Cardiac atrium fibroblast (primary cell): ENCODE measurements at places on chromosomes 16 and 17. TPM values are rescaled to one million over a fixed set of nuclear protein-coding genes. Genes with fewer than 3 reads are reported as not detected.

CA7 gene
- not detected in 2 replicates for total RNA-seq

CX3CL1 gene
- total RNA-seq = 0.18 and 1.5 TPM in 2 replicates

PRKCA gene
- total RNA-seq = 16.1 and 23.0 TPM in 2 replicates

SPATA22 gene
- not detected in 2 replicates for total RNA-seq

MYH8 gene
- total RNA-seq = not detected in 2 replicates

FOXN1 gene
- not detected in 2 replicates for total RNA-seq
